ENCODE measurements at places on chromosomes 5 and 9.

DNA sequence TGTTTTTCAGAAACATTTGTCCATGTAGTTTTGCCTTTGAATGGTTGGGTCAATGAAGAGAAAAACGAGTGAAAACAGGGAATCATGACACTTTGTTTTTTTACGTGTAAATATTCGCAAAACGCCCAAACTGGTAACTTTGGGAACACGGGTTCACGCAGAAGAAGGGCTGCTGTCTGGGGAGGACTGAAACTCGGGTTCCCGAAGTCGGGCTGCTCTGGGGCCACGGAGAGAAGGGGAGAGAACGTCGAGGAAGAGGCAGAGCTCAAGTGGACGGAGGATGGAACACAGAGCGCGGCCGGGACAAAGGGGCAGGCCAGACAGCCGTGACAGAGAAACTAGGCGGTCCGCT, 478 bp upstream of the SETD9 start:
- peak; percentile 63 for DNase-seq

GRCh38 chr5:4941957-4942830, 197.9 kb upstream of the ADAMTS16 start:
- no peak for DNase-seq

GRCh38 chr5:133129950-133130349, 78.1 kb downstream of the HSPA4 start:
- no peak for DNase-seq

GRCh38 chr9:116238776-116239340, 85.3 kb downstream of the PAPPA start:
- no peak for DNase-seq

- DNase-seq = no peak
Measured at GRCh38 chr5:154648229-154648628, 106.9 kb upstream of the LARP1 start.

GRCh38 chr9:130497139-130497538, 52.4 kb downstream of the ASS1 start:
- DNase-seq = no peak
